Hematopoietic multipotent progenitor cell treated with erythropoietin and hydrocortisone succinate and interleukin-3 and kit ligand, for 4 days (in vitro differentiated cells): ENCODE measurements at places on chromosomes 16 and 17.

- DNase-seq, result peak; percentile 99
These were observed at the start of gene VPS35L for GRCh38 chr16:19555186-19555937. Gene VPS35L, plus strand, starts transcription at chr16:19555703. Its CDS starts 27 bp downstream, at chr16:19555730.

GRCh38 chr16:5490499-5490898 is 392.9 kb upstream of the EEF2KMT start:
- peak; percentile 70 for DNase-seq

DNA sequence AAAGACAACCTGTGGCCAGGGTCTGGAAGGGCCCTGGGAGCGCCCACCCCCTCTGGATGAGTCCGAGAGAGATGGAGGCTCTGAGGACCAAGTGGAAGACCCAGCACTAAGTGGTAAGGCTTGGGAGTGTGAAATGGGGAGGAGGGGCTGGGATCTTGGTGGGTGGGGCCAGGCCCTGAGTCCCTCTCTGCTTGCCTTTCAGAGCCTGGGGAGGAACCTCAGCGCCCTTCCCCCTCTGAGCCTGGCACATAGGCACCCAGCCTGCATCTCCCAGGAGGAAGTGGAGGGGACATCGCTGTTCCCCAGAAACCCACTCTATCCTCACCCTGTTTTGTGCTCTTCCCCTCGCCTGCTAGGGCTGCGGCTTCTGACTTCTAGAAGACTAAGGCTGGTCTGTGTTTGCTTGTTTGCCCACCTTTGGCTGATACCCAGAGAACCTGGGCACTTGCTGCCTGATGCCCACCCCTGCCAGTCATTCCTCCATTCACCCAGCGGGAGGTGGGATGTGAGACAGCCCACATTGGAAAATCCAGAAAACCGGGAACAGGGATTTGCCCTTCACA is 1.2 kb upstream of the STARD3 start:
- DNase-seq, result no peak

DNA sequence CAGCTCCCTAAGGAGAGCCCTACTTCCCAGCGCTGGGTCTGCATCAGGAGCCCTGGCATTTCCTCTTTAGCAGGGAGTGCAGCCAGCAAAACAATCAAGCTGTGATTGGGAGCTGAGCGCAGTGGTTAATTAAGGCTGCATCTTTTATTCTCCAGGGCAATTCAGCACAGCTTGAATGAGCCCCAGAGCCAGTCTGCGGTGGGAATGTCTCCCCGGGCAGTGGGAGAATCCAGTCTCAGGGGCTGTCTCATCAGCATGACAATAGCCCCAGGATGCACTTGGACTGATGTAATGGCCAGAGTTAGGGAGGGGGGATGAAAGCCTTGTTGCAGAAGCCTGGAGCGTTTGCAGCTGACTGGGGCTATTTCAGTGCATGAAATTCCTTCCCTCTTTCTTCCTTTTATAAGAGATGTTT is 292.6 kb upstream of the SOX9 start:
- no peak for DNase-seq

- no peak for DNase-seq
These were observed 291.0 kb upstream of the TNRC6C start for GRCh38 chr17:77667478-77667877.
